AG09319 (cell line): ENCODE measurements at places on chromosomes 4 and X.

DNA sequence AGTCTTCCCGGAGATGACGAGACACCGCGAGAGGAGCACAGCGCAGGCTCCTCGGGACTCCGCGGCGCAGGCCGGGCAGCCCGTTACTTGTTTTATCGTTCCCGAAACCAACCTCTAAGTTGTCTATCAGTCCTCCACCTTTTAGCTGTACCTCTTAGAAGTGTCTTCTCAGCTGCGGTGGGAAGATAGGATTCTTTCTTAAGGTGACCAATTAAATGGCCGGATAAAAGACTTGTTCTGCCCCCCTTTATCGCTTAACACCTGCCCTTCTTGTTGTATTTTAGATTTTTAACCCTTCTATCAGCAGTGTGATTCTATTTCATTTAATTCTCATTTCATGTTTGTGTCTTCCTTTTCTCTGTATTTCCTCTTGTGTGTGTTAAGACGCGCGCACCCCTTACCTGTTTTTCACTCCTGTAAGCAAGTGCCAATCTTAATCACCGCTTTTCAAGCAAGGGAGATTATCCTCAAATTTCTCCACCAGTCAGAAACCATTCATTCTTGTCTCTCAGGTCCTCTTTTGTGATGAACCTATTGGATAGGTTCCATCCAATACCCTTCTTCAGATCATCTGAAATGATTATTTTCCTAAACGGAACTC, at the start of gene SLC9B2:
Gene SLC9B2, minus strand, starts transcription at position 15 of the 601 bp plus-strand sequence. CDS start 9,211 bp downstream, outside the sequence.
- DNase-seq: no peak

DNA sequence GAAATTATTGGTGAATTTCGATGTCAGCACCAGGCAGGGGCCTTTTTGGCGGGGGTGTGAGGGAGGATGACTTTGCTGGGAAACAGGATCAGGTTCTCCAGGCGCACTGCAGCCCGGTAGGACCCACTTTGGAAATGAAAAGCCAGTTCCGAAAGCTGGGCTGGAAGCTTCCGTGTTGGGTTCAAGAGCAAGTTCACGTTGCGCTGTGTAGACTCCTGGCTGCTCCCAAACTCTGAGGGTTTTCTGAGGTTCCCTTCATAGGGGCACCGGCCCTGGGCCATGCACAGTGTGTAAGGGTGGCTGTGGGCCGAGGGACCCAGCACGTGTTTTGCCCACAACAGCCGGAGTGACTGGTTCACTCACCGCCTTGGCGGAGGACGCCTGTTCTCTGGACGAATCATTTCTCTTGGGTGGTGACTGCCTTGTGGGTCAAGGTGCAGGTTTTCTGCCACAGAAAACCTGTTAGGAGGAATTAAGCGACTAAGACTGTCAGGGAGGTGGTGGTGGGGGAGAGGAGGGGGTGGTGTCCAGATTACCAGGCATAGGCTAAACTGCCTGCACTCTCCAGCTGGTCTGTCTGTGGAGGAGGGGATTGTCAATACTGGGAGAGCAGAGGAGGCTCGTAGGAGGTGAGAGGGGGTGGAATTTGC, 8.0 kb downstream of the SHOX start:
- no peak for DNase-seq

DNA sequence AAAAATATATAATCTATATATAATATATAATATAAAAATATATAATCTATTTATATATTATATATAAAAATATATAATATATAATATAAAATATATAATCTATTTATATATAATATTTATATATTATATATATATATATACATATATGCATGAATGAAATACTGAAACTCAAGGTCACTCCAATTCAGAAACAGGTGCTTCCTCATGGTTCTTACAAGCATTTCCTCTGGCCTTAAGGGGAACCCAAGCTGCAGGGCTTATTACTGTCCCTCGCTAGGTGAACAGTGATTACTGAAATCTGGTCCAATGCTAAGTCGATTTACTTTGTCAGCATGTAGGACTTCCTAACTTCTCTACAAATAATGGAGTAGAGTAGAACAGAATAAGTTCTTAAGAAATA, 174.3 kb downstream of the GPM6A start:
- no peak for DNase-seq

DNA sequence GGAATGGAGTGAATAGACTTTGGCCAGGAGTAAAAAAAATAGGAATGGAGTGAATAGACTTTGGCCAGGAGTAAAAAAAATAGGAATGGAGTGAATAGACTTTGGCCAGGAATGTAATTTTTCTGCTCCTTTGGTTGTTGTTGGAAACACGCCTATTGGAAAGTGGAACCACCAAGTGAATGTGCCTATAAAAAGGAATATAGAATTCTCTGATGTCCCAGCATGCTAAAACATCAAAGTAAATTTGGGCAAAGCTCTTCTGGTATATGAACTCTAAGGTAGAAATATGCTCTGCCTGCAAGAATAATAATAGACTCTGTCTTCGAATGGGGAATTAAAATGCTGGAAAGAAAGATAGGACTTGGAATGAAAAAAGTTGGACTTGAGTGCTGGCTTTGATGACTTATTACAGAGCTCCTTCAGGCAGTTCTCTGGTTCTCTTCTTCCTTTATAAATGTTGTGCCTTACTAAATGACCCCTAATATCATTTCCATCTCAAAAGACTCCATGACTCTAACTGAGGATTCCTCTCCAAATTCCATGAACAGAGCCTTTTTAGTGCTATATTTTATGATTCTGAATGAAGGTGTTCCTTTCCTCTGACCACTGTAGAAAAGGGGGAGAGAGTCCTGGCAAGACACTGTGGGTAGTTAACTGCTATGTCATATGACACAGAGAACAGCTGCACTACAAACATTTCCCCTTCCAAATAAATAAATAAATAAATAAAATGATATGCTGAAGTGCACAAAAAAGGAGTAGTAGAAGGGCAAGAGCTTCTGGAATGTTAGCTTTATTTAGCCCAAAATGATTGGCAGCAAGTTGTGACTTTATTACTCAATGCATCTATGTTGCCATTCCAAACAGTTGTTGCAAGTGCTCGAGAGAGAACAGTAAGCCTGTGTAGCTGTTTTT, 13.5 kb upstream of the GBA3 start:
- DNase-seq: no peak

- DNase-seq: no peak
These were observed 1.5 kb upstream of the PAPSS1 start for GRCh38 chr4:107721436-107722100.

DNA sequence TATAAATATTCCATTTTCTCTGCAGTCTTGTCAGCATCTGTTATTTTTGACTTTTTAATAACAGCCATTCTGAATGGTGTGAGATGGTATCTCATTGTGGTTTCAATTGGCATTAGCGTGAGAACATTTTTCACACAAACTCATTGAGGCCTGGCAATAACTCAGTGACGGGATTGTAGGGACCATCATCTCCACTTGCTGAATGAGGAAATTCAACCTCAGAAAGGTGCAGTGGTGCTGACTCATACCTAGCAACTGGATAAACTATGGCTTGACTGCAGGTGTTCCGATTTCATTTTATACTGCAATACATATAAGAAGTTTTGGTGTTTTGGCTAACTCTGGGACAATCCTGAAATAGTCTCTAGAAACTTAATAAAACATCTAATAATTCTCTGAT, 88.3 kb upstream of the DDIT4L start:
- no peak for DNase-seq

DNA sequence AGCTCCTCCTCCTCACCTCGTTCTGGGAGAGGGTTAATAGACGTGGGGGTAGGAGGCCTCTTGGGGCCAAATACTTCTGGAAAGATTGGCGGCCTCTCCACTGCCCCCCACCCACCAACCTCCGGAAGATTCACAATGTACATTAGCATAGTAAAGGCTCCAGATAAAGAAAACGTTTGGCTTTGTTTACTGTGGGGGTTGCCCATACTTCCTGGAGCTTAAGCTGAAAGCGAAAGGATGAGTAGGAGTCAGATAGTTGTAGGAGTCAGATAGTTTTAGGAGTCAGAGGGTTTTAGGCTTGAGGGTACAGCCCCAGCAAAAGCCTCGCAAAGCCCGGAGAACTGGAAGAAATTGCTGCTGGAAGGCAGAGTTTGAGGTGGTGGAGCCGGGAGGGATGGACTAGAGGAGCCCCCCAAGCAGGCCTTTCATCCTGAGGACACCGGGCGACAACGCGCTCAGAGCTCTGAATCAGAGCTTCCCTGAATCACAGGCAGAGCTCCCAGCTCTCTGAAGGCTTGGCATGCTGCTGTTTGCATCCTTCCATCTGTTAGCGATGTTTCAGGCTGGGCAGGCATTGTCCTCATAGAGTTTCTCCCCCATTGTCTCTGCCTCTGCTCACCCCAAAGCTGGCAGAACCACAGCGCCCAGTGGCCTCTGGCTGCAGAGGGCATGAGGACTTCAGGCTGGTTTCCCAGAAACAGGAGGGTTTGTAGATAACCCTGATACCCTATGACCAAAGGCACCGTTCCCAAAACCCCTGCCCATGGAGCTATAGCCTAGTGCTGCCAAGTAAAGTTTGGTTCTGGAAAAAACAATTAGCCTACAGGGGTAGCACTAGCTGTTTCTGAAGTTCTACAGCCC, 280.7 kb downstream of the BCOR start:
- DNase-seq: no peak

- no peak for DNase-seq
These were observed 23.2 kb upstream of the MXD4 start for GRCh38 chr4:2284934-2285612.

DNA sequence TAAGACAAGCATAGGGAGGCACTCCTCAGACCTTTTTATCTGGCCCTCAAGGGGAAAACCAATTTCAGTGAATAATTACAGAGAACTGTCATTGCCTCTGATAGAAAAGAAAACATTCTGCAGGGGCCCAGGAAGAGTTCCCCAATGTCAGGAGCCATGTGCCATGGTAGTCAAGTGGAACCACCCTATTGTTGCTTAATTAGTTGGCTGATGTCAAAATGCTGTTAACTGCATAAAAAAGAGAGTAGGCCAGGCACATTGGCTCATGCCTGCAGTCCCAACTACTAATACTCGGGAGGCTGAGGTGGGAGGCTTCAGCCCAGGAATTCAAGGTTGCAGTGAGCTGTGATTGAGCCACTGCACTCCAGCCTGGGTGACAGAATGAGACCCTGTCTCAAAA, 28.6 kb upstream of the OGT start:
- no peak for DNase-seq

GRCh38 chr4:82287720-82288119, 86.1 kb downstream of the HNRNPD start:
- DNase-seq: no peak

DNA sequence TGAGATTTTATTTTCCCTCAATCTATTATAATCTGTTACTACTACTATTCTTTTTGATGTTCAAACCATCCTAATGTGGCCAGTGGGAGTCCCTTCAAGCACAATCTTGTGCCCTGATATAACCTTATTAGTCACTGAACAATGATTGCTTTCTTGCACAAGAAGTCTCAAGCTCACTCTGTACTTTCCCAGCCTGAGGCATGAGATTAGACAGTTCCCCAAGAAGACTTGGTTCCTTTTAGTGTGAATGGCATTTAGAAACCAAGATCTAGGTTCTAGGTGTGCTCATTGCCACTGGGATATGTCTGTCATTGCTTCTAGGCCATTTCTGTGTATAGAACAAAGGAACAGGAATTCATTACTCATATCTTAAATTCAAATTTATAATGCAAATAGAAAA, 28.0 kb upstream of the RBM41 start:
- DNase-seq: no peak

GRCh38 chrX:44043496-44043895, 70.3 kb upstream of the NDP start:
- no peak for DNase-seq

DNA sequence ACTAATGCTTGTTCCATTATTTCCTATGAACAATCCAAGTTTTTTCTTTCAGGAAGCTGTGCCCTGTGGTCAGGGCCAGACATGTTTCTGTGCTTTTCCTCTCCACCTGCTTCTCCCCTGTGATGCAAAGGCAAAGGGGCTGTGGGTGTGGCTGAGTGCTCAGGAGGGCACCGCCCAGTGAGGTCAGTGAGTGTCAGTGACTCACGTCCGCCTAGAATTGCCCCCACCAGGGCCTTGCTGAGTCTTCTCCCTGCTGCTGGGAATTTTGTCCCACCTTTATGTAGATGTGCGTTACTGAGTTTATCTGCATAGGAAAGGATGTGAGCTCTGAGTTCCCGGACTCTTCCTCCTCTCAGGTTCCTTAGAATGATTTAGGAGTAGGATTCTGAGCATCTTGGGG, 283.2 kb downstream of the DCHS2 start:
- no peak for DNase-seq

- DNase-seq: no peak
These were observed 166.7 kb upstream of the RPS6KA3 start for GRCh38 chrX:20433388-20433775.

DNA sequence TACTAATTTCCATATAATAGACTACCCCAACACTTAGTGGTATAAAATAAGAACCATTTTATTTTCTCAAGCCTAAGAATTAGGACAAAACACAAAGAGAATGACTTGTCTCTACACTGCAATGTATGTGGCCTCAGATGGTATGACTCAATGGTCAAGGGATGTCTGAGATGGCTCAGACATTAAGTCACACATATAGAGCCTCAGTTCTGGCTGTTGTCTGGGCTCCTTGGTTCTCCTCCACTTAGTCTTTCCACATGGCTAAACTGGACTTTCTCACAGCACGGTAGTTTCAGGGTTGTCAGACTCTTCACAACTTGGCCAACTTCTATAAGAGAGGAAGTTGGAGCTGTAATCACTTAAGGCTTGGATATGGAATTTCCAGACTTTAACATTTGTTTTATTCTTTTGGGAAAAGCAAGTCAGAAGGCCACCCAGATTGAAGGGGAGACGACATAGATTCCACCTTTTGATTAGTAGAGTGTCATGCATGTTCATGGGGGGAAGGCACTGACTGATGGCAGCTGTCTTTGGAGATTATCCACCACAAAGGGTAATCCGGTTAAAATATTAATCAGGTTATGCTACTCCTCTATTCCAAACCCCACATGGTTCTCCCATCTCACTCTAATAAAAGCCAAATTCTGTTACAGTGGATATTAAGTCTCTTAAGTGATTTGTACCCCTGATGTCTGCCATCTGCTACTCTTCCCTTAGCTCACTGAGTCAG, 9.4 kb downstream of the IL15 start:
- DNase-seq: no peak

- no peak for DNase-seq
These were observed 66.0 kb downstream of the TRMT44 start for GRCh38 chr4:8506373-8507195.

DNA sequence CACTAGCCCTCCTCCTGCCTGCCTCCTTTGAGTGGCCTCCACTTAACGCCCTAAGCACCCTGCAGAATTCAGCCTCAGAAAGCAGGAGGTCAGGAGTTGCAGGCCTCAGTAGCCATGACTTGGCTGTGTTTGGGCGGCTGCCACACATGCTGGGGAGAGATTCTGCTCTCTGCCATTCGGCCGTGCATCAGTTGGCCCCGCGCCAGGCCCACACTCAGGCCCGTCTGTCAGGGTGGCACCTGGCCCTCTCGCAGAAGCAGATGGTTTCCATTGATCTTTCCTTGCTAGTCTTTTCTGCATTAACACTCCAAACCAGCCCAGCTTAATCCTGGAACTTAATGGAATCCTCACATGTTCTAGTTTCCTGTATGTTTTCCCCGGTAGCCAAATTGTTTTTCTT, 30.7 kb upstream of the ATP6AP2 start:
- no peak for DNase-seq

DNA sequence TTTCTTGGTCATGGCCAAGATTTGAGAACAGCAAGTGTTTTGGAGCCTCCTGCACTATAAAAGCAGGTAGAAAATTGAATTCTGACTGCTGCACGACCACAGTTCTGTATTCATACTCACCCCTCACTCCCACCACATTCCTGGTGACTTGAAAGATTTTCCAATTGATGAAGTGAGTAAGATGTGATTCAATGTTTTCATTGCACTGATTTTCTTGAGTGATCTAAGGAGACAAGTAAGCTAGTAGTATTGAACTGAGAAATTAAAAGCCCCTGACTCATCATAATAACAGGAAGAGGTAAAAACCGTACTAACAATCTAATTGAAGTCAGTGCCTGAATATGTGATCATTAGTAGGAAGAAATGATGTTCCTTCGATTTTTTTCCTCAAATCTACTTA, 6.1 kb upstream of the SEC24D start:
- DNase-seq: no peak
